Spinal cord (tissue), 10 donors: ENCODE measurements at places on chromosomes 16 and 17. TPM values are rescaled to one million over a fixed set of nuclear protein-coding genes. Genes with fewer than 3 reads are reported as not detected.

SMPD3 gene
- 39.0 TPM for polyA plus RNA-seq

PLCD3 gene
- 115 TPM for polyA plus RNA-seq

CCL11 gene
- not detected for polyA plus RNA-seq

PPP1R9B gene
- 102 TPM for polyA plus RNA-seq

TMEM220 gene
- polyA plus RNA-seq: 7.7 TPM

DPEP3 gene
- 0.22 TPM for polyA plus RNA-seq

HS3ST4 gene
- 14.1 TPM for polyA plus RNA-seq

ATXN7L3 gene
- polyA plus RNA-seq: 109 TPM

SDR42E2 gene
- polyA plus RNA-seq: 1.3 TPM

EVI2B gene
- 4.5 TPM for polyA plus RNA-seq

NOMO2 gene
- 142 TPM for polyA plus RNA-seq

IRX3 gene
- polyA plus RNA-seq: 9.7 TPM

MT2A gene
- 64.6 TPM for polyA plus RNA-seq

CRYM gene
- polyA plus RNA-seq: 4.3 TPM

RGS11 gene
- 29.5 TPM for polyA plus RNA-seq

KRT39 gene
- not detected for polyA plus RNA-seq

SEPTIN1 gene
- polyA plus RNA-seq: 5.0 TPM

SPNS3 gene
- polyA plus RNA-seq: 2.0 TPM

OTOP2 gene
- polyA plus RNA-seq: not detected

CLDN7 gene
- 1.3 TPM for polyA plus RNA-seq

ENPP7 gene
- polyA plus RNA-seq: not detected

DCXR gene
- polyA plus RNA-seq: 145 TPM

ANKRD40CL gene
- polyA plus RNA-seq: 0.63 TPM

TBC1D26 gene
- 0.24 TPM for polyA plus RNA-seq

ZNF18 gene
- polyA plus RNA-seq: 12.0 TPM

UNC45B gene
- polyA plus RNA-seq: 0.10 TPM

SCN4A gene
- 0.14 TPM for polyA plus RNA-seq

ALDH3A1 gene
- polyA plus RNA-seq: 0.32 TPM

SLC5A10 gene
- polyA plus RNA-seq: 0.51 TPM

BIRC5 gene
- polyA plus RNA-seq: 18.4 TPM

KRT222 gene
- 13.7 TPM for polyA plus RNA-seq

KRTAP4-1 gene
- polyA plus RNA-seq: not detected

TRPV2 gene
- polyA plus RNA-seq: 17.2 TPM

KSR1 gene
- 64.2 TPM for polyA plus RNA-seq

TPPP3 gene
- polyA plus RNA-seq: 115 TPM

HOXB1 gene
- 0.32 TPM for polyA plus RNA-seq

DERL2 gene
- polyA plus RNA-seq: 65.1 TPM

CPHXL2 gene
- polyA plus RNA-seq: 0.47 TPM

RAB37 gene
- 4.5 TPM for polyA plus RNA-seq

RNF135 gene
- 7.9 TPM for polyA plus RNA-seq

ALOXE3 gene
- 1.2 TPM for polyA plus RNA-seq
